M059J (cell line): ENCODE measurements at places on chromosomes 1 and 21.

DNA sequence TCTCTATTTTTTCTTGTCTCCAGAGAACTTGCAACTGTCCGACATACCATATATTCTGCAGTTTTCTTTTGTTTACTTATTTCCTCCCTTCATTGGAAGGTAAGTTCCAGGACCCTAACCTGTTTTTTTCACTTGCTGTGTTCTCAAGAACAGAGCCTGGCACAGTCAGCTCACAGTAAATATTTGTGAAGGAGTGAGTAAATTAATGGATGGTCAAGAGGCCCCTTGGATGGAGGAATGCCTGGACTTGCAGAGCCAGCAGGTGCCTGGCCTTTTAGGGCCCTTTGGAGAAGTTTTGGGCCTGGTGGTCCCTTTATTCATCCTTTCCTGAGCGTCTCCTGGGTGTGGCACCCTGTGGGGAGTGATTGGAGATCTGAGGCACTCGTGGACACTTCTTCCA is 182.1 kb upstream of the POU3F1 start:
- no peak for DNase-seq

- no peak for DNase-seq
These were observed 743 bp downstream of the GPR52 start for GRCh38 chr1:174448531-174448883.

DNA sequence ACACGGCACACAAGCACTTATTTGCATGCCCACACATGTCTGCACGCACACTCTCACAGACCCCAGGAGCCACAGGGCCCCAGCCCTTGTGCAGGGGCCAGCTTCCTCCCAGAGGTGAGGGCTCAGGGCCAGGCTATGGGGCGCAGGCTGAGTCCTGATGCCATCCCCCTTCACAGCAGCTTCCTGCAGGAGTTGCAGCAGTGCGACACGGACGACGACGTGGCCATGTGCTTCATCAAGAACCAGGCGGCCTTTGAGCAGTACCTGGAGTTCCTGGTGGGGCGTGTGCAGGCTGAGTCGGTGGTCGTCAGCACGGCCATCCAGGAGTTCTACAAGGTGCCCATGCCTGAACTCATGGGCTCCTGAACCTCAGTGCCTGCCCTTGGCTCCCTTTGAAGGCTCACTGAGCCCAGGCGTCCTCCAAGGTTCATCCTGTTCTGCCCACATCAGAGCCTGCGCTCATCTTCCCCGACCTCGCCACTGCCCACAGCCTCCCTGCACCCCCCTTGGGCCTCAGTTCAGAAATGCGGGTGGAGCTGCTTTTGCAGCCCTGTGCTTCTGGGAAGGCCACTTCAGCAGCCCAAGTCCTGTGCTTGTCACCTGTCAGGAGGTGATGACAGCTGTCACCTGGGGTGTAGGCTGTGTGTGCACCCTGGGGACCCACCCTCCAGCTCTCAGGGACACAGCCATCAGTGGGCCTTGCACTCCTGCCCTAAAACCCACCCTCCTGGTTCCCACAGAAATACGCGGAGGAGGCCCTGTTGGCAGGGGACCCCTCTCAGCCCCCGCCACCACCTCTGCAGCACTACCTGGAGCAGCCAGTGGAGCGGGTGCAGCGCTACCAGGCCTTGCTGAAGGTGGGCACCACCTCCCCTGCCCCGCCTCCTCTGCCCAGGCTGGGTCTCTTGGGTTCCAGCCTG is 66.6 kb downstream of the TRIM11 start:
- no peak for DNase-seq

- DNase-seq = no peak
These were observed 223.1 kb upstream of the PLXNA2 start for GRCh38 chr1:208467151-208467780.

- DNase-seq = no peak
These were observed 193.0 kb downstream of the HLX start for GRCh38 chr1:221072214-221072613.

GRCh38 chr1:53303726-53304515 is 23.9 kb downstream of the LRP8 start:
- no peak for DNase-seq

DNA sequence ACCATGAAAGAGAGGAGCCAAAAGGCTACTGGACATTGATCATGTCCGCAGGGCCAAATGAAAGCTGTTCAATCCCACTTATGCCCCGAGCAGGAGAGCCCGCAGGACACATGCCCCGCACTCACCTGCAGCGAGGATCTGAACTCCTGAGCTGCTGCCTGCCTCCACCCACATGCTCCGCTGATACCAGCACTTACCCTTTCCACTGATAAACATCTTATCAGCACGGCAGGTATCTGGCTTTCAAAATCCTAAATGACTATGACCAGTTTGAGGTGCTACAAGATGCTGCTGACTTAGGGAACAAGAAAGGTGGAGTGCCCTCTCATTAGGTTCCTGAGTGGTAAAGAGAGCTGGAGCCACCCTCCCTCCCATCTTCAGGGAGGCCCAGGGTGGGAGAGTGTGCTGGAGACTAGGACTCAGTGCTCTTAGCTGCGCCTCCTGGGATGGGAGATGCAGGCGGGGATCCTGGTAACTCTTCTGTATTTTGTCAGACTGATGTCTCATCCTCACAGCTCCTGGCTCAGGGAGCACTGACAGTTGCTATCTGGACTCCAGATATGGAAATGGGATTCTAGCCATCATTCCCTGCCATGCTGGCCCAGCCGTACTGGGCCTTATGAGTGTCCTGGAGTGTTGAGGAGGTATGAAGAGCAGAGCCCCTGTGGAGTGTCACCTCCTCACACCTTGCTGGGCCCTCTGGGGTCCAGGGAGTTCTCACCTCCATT is 86.4 kb upstream of the F3 start:
- DNase-seq = no peak

DNA sequence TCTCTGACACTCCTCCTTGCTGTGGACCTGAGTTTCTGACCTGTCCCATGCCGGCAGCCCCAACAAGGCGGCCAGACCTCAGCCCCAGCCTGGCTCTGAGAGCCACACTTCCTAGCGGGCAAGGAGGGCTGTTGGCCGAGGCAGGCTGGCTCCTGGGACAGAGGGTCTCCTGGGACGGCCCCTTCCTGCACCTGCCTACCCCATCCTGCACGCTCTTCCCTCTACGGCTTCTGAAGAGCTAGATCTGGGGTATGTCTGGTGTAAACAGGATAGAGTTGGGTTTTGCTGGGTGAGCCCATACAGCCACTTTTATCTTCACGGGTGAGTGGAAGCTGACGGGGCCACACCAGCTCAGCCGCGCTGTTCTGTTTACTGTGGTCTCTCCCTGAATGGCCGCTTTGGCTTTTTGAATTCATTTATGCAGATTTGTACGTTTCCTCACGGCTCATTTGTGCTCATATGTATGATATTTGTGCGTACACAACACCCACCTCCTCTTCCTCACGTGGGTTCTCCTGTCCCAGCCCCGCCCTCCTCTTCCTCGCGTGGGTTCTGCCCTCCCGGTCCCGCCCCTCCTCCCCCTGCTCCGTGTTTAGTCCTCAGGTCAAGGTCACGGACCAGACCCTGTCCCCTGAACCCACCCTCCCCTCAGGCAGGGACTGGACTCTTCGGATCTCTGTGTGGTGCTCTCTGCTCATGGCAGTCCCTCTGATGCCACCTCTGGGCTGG is 34.7 kb upstream of the POFUT2 start:
- peak; percentile 37 for DNase-seq

GRCh38 chr1:111515291-111516004 is 12.0 kb upstream of the ADORA3 start:
- DNase-seq = peak; percentile 77

DNA sequence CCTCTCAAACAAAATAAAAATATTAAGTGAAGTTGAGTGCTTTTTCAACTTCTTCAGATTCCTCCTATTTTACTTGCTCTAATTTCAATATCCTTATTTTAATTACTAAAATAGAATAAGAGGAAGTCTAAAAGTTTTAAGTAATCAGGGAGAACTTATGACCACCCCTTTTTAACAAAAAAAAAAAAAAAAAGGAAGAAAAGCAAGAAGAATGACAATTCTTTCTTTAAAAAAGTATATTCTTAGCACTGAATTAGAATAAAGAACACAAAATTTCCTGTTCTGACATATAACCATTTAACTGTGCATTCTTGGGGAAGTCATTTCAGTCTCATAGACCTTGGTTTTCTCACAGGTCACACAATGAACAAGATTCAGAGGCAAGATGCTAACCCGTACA is 46.8 kb downstream of the SAMSN1 start:
- no peak for DNase-seq

- no peak for DNase-seq
These were observed 2.0 kb upstream of the PERM1 start for GRCh38 chr1:983798-984475.

GRCh38 chr1:42680921-42681683 is 1.1 kb upstream of the YBX1 start:
- peak; percentile 28 for DNase-seq

DNA sequence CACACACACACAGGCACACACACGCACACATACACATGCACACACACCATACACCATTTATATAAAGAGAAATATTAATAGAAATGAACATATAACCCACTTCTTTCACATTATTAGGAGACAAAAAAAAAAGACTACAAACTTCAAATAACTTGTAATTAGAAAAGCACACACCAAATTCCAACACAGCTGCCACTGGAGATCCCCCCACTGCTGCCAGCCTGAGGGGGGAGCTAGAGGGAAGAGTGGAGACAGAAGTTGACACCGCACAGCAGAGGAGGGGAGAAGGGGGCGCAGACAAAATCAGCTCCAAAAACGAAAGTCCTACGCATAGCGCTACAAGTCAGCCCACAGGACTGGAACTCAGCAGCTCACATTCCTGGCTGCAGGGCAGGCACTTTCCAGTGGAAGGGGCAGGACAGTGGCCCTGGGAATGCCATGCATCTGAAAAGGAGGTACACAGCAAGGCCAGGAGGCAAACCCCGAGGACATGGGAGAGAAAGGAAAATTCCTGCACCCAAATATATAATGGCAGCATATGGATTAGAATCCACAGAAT is 36.5 kb downstream of the LGALS8 start:
- no peak for DNase-seq

DNA sequence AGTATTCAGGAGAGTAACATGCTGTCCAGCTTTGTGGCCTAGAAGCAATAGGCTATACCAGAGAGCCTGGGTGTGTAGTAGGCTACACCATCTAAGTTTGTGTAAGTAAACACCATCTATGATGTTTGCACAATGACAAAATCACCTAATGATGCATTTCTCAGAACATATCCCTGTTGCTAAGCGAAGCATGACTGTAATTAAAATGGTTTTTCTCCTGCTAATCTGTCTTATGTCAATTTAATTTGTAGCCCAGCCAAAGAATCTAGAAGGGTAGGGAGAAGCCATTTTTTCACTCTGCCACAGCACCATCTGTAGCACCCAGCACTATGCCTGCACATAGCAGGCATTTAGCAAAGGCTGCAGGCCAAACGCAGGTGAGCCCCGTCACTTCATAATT is 2.0 kb upstream of the TTC24 start:
- no peak for DNase-seq

- no peak for DNase-seq
These were observed 2.2 kb upstream of the DDOST start for GRCh38 chr1:20663365-20663764.

DNA sequence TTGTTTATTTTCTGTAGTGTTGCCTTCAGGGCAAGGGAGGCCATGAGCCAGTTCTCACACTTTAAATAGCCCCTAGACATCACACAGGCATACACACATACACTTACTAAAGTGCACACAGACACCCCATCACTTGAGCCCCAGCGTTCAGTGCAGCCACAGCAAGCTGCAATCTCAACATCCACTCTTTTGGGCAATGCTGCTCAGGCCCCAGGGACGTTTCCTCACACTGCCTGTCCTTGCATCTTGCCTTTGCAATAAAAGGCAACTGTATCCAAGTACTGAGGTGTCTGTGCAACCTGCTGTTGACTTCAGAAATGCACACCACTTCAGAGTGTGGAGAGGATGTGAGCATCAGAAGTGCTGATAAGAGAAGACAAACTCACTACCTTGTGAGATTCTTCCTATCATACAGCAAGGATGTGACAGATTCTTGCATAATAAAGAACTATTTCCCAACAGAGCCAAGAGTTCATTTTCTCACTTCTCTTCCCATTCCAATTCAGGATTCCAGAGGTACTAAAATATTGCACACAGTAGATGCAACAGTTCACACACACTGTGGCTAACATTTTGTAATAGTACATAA is 36.2 kb downstream of the IRF2BP2 start:
- no peak for DNase-seq

DNA sequence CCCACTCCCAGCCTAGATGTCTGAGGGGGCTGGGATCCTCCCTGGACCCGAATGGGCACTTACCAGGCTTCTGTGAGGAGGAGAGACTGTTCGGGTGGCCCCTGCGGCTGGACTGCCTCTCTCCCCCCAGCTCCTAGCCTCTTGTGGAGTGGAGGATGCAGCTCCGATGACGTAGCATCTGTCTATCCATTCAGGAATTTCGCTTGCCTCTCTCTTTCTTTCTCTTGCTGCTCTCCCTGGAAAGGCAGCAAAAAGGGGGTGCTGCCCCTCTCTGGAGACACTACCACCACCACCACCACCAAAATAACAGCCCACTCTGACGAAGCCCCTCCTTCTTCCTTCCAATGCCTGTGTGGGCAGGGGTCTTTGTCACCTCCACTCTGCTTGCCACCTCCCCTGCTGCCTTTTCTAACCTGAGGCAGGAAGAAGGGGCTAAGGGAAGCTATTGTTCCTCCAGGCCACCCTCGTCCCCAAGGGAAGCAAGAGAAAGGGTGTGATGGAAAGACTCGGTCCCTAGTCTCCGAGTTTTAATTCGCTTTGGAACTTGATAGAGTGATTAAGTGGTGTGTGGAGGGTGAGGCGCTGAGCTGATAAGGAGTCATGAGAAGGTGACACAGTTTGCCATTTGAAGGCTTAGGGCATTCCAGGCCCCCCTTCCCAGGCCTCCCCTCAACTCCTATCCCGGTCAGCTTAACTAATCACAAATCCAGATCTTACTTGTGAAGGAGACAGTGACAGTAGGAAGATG is 60.5 kb downstream of the RHBG start:
- DNase-seq = no peak

DNA sequence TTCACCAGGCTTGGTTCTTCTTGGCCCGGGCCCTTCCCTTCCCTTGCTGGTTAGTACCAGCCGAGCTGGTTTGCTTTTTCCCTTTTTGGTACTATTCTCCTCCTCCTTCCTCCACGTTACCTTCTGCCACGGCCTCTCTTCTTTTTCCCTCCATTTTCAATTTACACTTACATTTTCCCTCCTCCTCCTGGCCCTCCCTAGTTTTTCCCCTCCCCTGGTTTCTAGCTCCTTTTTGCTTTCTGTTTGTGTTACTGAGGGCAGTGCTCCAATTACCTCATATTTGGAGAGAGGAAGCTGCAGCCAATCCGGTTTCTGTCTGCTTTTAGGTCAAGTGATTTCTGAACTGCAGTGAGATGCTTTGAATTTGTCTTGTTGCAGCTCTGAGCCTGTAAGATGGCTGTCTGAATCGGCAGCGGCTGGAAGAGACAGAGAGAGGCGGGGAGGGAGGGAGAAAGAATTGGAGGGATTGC is 63.7 kb downstream of the MACF1 start:
- peak; percentile 90 for DNase-seq

- peak; percentile 77 for DNase-seq
These were observed 57.4 kb downstream of the OLIG1 start for GRCh38 chr21:33127154-33127867.
